ENCODE measurements at places on chromosomes 4 and X.

DNA sequence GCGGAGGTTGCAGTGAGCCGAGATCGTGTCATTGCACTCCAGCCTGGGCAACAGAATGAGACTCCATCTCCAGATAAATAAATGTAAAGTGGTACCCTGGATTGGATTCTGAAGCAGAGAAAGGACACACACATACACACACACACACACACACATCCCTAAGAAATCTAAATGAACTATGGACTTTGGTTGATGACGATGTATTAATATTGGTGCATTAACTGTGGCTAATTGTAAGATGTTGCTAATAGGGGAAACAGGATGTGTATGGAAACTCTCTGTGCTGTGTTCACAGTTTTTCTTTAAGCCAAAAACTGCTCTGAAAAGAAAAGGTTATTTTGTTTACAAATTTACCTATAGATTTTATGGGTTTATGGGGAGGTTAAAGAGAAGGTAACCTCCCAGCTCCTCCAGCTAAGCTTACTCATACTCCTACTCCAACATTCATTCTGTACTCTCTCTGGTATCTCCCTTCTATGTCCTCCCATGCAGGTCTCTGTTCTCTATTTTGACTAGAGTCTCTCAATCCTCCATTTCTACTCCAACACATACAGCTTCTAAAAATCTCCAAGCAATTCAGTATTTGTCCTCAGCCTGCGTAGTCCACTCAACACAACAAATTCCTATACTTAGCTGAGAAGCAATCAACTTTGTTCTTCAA is 46.5 kb upstream of the RELL1 start:
- DNase-seq: no peak

DNA sequence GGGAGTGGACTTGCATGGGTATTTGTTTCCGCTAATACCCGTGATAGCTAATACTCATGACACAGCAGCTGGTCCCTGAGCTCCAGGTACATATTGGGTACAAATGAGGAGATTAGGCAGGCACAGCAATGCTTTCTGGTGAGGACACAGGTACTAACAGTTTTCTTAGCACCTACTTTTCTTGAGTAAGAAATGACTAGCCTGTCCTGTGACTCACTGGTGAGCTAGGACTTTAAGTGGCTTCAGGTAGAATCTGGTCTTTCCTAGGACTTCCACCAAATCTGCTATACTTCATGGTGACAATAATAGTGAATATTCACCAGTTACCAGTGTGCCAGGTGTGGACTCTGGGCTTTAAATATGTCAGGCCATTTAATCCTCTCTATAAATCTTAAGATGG is 407.4 kb upstream of the NR3C2 start:
- DNase-seq: no peak

- DNase-seq: no peak
Measured at GRCh38 chr4:7006411-7006810, 36.8 kb upstream of the TADA2B start.

DNA sequence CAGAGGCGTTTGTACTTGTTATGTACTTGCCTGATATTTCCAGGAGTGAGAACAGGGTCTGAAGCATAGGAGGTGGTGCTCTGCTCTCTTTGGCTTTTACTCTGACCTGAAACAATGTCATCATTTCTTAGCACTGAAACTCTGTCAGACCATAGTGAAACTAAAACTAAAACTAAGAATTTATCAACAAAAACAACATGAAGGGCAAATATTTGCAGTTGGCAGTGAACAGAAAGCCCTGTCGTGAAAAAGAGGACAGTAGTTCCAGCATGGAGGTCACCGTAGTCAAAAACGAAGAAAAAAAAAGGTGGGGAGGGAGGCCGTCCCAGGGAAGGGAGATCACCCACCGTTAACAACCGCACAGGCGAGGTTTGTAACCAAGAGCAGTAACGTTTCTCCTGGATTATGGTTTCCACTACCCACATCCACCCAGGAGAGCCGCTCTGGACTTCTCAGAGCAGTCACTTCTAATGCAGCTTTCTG is 97.5 kb downstream of the ANK2 start:
- no peak for DNase-seq

- no peak for DNase-seq
Measured at GRCh38 chrX:77223046-77223445, 224.1 kb upstream of the FGF16 start.

DNA sequence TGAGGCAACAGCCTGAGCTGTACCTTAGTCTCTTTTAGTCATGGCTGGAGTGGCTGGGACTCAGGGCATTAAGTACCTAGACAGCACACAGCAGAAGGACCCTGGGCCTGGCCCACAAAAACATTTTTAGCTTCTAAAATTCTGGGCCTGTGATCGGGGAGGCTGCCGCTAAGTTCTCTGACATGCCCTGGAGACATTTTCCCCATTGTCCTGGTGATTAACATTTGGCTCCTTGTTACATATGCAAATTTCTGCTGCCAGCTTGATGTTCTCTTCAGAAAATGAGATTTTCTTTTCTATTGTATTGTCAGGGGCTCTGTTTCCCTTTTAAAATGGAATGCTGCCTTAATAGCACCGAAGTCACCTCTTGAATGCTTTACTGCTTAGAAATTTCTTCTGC is 952.4 kb downstream of the TRAM1L1 start:
- no peak for DNase-seq

DNA sequence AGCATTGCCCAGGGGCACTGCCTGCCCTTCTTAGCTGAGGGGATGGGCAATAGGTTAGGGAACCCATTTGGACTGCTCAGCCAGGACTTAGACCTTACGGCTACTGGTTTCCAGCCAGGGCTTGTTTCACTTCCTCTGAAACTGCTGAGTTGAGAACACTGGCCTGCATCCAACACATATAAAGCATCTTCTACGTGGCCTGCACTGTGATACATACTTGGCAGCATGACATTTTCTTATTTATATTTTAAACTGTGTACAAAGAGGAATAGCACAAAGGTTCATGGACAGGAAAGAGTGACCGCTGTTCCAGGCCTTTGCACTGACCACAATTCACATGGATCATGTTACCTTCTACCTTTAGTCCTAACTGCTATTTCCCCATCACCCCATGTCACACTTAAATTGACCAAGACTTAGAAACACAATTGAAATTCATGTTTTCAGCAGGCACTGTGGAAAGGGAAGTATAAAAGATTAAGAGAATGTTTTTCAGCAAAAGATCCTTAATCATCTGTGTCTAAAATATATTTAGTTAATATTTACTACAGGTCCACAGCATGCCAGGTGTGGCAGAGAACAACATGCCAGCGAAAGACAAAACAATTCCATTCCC is 43.7 kb downstream of the NLGN4X start:
- no peak for DNase-seq

DNA sequence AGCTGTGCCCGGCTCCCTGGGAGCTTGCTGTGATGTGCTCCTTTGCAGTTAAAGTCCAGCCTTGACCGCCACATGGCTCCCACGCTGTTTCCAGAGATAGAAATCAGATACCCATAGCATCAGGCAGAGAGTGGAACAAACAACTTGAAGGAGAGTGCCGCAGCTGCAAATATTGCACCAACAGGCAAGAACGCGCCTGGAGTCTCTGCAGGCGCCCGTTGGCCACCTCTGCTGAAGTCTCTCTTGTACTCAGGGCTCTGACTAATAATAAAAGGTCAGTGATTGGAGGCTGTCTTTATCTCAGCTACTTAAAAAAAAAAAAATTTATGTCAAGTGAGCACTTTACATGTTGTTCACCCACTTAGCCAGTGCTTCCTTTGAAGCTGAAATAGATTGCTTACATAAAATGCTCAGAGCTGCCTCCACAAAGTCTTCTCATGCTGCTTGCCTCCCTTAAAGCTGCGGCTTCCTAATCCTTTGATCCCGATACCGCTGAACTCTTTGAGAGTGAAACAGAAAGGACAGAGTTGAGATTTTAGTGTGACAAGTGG is 30.9 kb upstream of the TENM3 start:
- DNase-seq: no peak

DNA sequence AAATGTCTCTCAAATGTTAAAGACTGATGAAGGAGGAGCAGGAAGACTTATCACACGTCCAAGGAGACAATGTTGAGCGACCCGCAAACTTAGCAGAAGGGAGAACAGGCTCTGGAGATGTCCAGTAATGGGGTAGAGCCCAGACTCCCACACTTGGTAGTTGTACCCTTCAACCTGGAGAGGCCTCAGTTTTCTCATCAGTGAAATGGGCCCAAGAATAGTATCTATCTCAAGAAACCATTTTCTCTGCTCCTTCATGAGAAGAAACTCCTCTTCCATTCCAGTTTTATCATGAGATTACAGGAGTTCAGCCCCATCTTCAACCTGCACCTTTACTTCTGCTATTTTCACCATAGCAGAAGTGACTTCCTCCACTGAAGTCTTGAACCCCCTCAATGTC is 169.9 kb downstream of the DHRSX start:
- DNase-seq: no peak

DNA sequence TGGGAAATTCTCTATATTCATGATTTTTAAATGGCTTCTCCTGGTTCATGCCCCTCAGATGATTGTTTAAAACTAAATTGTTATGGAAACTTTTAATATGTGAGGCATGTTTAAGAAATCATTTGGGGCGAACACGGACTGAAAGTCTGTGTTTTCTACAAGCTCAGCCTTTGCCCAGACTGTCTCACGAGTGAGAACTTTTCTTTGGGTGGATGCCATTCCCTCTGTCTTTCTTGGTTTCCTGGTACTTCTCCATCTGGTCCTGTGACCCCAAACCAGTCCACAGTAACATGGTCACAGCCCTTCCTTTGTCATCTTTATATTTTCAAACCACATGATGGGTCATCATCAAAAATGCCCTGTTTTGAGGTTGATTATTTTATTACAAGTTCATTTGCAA is 186.6 kb upstream of the GNPDA2 start:
- no peak for DNase-seq

GRCh38 chr4:44351069-44351468 is 97.5 kb downstream of the KCTD8 start:
- DNase-seq: no peak

DNA sequence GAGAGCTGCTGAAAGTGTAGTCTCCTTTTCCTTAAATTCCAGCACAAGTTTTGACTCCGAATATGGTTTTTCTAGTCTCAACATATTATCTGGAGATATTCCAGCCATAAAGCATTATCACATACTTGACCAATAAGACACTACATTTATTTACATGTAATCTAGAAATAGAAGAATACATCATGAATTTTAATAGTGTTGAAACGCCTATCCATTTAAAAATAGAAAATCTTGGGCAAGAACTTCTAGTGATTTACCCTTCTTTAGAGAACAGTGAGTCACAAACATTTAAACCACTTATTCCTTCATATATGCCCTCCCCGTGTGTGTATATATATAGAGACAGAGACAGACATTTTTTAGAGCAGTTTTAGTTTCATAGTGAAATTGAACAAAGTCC is 161.5 kb downstream of the SOWAHB start:
- no peak for DNase-seq

- DNase-seq: no peak
Measured at GRCh38 chrX:55129361-55129760, 40.5 kb downstream of the PAGE2 start.

DNA sequence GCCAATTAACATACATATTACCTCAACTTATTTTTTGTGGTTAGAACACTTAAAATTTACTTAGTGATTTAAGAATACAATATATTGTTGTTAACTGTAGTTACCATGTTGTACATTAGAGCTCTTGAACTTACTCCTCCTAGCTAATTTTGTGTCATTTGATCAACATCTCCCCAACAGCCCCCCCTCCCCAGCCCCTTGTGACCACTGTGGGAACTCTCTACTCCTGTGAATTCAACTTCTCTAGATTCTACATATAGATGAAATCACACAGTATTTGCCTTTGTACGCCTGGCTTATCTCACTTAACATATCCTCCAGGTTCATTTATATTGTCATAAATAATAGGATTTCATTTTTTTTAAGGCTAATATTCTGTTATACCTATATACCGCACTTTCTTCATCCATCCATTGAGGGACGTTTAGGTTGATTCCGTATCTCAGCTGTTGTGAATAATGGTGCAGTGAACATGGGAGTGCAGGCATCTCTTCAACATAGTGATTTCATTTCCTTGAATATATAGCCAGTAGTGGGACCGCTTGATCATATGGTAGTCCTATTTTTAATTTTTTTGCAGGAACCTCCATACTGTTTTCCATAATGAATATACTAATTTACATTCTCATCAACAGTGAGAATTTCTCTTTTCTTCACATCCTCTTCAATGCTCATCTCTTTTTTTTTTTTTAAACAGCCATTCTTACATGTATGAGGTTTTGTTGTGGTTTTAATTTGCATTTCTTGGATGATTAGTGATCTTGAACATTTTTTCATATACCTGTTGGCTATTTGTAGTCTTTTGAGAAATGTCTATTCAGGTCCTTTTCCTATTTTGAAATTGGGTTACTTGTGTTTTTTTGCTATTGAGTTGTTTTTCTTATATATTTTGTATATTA is 66.8 kb downstream of the RAPGEF2 start:
- DNase-seq: no peak

- DNase-seq: no peak
Measured at GRCh38 chrX:149829751-149830191, 48.0 kb downstream of the MAGEA9 start.

DNA sequence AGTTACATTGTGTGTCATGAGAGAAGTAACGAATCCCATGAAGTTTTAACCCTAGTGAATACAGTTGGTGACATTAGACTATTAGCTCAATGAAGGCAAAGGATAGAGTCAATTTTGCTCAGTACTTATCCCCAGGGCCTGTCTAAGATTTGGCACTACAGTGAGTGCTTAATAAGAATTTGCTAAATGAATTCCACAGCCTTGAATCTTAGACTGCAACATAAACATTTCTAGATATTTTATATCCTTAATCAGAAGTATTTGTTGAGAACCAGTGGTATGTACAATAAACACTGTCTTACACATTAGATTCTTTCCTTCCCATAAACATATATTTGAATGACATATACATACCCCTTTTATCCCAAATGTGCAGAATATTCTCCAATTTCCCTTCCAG is 223.0 kb downstream of the NSUN7 start:
- DNase-seq: no peak

GRCh38 chrX:97070346-97070745 is 186.6 kb downstream of the RPA4 start:
- no peak for DNase-seq

- no peak for DNase-seq
Measured at GRCh38 chr4:531721-532565, 32.9 kb downstream of the PIGG start.

DNA sequence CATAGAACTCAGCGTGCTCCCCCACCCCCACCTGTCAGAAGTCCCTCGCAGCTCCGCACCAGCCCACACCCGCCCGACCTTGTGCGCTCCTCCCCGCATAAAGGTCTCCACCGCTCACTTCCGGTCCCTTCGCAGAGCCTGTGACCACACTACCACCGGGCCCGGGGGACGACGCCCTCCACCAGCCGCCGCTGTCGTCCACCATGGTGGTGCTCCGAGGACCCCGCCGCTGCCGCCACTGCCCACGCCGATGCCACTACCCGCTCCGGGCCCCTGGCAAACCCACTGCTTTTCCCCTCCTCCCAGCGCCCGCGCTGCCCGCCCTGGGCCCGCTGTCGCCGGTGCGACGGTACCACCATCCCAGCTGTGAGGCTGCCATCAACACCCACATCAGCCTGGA is 79.8 kb upstream of the LANCL3 start:
- DNase-seq: no peak

- no peak for DNase-seq
Measured at GRCh38 chr4:122163301-122163700, 11.2 kb downstream of the BLTP1 start.

All from brain (organoid and tissue), 16 donors.